Lung microvascular endothelial cell (primary cell): ENCODE measurements at places on chromosomes 3 and 15.
A peak's percentile ranks its signal among the peaks of the same experiment; 100 is the strongest.

- DNase-seq, result no peak
Observed at GRCh38 chr3:46209053-46209452, 940 bp upstream of the CCR1 start.

GRCh38 chr3:147813256-147813655, 404.1 kb downstream of the ZIC1 start:
- DNase-seq, result no peak

GRCh38 chr3:188899881-188900280, 271.9 kb upstream of the TPRG1 start:
- no peak for DNase-seq

DNA sequence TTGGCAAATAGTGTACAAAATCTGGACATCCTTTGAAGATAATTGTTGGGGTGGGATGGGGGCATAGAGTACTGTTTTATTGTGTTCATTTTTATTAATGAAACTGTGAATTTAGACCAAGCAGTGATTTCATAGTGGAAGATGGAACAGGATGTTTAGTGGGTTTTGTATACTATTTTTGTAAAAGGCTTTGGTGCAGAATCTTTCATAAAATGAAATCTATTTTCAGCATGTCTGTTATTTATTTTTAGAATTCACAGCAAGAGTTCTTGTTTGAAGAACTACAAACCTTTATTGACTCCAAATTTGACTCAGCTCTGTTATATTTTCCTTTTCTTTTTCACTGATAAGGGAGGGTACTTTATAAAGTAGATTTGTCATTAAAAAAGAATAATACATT, 145.4 kb downstream of the AKAP13 start:
- DNase-seq, result no peak

- peak; percentile 34 for DNase-seq
Observed at GRCh38 chr3:56921573-56922453, 120.1 kb upstream of the ARHGEF3 start.

GRCh38 chr3:49780080-49780974, 6.0 kb downstream of the IP6K1 start:
- no peak for DNase-seq

DNA sequence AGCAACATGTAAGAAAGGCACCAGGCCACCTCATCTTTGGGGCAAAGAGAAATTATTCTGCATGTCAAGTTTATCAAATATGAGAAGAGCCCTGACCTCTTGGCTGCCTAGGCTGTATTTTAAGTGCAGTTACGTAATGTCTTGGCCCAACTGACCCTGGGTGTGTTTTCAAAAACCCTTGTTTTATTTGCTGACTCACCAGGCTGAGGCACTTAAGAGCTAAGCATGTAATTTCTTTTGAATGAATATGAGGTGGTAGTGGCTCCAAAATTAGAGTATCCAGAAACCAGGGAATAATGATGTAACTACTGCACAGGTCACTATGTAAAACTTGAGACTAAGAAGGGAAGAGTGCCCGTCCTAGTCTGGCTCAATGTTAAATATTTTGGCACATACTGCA, 24.3 kb downstream of the PGPEP1L start:
- DNase-seq, result peak; percentile 40

- DNase-seq, result peak; percentile 90
Observed at GRCh38 chr3:157618075-157618760, 115.0 kb upstream of the VEPH1 start.

DNA sequence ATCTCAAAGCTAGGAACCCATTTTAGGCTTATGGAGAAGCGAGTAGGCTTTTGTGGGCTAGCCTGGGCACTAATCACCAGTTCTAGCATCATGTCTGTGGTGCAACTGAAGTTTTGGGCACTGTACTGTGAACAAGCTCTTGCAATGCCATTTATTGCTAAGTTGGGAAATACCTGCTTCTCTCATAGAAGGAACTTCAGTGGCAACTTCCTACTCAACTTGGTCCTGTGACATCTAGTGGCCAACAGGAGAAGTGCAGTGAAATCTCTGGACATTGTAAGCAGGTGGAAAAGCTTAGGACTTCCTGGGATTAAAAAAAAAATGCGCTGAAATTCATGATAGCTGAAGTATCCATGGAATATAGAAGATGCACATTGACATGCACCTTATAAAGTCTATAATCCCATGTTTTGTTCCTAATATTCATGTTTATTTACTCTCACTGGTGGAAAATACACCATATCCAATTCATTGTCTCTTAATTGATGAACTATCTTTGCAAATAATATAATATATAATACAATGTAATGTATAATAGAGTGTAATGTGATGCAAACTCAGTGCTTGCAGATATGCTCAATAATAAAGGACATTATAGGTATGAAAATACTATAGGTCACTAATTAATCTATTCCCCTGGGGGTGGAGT, 6.5 kb upstream of the ALDH1A3 start:
- peak; percentile 91 for DNase-seq

DNA sequence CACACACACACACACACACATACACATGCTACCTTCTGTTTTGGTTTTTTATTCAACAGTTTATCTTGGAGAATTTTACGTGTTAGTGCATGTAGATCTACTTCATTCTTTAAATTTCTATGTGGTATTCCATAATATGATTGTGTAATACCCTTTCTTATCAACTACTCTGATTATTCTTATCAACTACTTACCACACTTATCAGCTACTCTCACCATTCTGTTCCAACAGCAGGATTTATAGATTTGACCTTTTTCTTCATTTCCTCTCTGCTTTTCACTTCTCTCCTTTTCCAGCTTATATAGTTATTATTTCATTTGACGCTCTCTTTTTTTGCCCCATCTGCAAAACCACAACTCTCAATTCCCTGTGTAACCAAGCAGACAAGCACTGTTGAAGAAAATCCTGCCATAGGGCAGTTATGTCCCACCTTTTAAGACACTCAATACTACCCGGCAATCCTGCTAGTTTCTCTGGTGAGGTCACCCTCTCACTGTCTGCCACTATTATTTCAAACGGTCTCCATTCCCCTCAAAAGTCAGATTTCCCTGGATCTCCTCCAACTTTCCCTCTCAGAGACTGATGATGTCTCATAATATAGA, 56.9 kb upstream of the SATB1 start:
- no peak for DNase-seq

DNA sequence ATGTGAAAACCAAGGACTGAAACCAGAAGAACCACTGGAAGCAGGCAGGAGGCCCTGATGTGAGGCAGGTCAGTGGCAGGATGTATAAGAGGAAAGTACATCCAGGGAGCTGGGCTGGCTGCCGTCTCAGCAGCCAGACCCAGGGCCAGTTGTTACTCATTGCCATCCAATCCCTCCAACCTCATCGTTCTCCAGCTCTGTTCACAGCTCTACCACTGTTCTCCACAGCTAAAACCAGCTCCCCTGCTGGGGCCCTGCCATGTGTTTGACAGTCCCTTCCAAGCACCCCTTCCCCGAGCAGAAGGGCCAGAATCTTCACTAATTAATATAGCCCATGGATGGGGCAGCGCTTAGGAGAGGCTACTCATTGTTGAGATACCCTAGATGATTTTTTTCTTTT, 206.6 kb downstream of the MECOM start:
- DNase-seq, result no peak

DNA sequence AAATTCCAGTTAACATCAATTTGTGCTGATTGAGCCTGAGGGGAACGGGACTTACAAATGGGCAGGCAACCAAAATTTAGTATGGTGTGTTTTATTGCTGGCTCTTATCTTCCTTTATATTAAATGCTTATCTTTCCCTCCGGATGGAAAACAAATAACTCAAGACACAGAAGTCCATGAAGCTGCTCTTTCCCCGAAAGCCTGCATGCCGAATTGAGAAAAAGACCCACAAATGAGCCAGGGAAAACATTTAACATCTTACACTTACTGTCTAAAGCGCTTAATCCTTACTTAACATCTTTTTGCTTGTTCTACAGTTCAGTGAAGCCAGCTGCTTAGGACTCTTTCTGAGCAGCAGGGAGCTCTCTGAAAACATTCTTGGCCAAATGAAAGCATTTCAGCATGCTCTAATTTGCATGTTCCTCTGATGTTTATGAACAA, 49.5 kb downstream of the HEG1 start:
- DNase-seq, result no peak

GRCh38 chr3:169665264-169666075, 2.0 kb upstream of the MECOM start:
- no peak for DNase-seq

DNA sequence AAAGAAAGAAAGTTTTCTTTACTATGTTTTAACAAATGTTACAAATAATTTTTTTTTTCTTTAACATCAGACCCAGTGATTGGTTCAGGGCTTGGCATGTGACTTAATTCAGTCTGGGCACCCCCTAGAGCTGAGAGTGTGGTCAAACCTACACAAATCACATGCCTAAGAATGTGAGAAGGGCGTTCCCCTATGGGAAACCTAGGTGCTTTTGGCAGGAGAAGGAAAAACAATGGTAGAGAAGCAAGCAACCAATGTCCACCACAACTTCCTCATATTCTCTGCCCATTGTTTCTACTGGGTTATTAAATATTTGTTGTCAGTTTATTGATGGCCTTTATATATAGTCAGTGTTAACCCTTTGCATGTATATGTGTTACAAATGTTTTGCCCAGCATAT, 21.4 kb upstream of the PIAS1 start:
- DNase-seq, result no peak

GRCh38 chr15:61564785-61565184, 335.7 kb upstream of the RORA start:
- DNase-seq, result no peak

GRCh38 chr3:53729618-53730017, 116.6 kb downstream of the CHDH start:
- DNase-seq, result no peak

DNA sequence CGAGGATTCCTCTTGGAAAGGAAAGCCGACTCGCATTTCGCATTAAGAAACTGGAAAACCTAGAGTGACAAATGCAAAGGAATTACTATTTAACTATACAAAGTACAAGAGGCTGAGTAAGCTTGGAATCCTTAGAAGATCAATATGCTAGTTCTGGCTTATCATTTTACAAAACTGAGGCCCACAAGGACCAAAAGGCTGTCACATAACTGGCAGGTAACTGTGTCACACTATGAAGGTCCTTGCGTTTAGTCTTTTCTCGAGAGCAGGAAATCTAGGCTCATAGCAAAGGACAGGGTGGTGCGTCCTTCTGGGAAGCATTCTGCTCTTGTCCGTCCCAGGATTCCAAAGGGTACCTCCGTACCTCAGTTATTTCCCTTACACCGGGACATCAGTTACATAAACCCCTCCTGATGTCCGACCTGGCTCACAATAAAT, 629 bp downstream of the RPL24 start:
- peak; percentile 43 for DNase-seq

DNA sequence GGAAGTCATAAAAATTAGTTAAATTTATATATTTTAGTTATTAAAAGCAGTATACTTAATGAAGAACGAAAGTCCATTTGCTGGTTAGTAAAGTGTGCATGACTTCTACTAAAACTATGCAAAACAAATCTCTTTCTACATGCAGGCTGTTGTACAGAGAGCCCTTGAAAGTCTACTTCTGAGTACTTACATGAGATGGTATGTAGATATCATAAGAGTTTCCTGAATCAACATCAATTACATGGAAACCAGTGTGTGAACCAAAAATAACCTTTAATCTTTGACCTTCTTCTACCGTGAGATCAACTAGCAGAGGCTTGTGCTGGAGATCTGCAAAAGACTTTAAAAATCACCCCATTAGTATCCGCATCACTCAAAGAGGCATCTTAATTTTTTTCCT, 42.1 kb upstream of the SLC2A2 start:
- no peak for DNase-seq

DNA sequence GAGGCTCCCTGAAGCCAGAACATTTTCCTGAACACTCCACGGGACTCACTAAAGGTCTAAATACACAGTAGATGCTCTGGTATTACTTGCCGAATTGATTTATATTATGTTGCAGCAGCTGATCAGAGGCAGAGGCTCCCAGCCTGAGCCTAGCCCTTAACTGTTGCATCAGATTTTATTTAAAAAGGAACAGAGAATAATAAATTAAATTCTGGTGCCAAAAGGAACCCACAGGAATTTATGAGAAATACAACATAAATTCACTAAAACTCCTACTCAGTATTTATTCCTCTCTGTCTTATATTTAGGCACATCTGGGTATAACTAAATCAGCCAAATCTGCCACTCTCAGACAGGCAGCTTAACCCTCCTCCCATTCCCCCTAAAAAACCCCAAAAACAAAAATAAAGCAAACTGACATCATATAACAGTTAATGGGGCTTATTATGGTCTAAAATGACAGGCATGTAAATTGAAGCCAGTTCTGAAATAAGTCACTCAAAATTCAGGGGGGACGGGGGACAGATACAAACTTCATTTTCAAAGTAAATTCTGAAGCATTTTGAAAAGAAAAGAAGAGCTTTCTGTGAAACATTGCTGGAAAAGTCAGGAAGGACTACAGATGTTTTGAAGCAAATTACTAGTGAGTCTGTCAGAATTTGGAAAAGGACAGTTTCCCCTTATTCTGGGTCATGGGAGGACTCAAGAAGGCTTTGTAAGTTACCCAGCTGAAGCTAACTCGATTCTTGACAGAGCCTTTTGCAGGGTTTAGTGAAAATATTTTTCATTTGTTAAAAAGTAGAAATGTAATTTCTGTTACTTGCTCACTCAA, 53.8 kb upstream of the CORO2B start:
- no peak for DNase-seq

DNA sequence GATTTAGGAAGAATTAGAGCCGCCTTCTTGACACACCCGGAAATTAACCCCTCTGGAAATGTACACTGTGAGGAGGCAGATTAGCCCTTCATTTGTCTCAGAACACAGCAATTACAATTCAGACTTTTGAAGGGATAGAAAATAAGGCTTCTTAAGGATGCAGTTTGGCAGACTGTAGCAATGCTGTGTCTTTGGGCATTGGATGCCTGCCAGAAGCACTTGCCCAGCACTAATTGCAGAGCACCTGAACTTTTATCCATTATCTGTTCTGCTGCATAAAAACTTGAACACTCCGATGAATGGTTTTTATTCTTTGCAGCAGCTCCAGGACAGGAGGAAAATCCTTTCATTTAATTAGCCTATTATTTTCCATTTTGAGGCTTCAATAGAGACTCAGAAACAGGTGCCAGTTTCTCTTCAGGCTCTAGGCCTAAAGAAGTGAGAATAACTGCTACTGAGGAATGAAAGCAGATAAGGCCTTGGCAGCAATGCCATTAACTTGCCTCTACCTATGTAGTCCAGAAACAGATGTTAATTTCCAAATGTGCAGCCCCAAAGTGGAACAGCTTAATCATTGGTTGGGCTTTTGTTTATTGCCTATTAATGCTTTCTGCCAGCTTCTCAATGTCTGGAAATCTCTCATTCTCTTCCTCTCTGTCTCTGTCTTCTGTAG, 418.5 kb downstream of the NSUN3 start:
- DNase-seq, result no peak

GRCh38 chr3:14358426-14359211, 43.8 kb upstream of the SLC6A6 start:
- DNase-seq, result no peak
